ENCODE measurements at places on chromosomes 5 and 9.

DNA sequence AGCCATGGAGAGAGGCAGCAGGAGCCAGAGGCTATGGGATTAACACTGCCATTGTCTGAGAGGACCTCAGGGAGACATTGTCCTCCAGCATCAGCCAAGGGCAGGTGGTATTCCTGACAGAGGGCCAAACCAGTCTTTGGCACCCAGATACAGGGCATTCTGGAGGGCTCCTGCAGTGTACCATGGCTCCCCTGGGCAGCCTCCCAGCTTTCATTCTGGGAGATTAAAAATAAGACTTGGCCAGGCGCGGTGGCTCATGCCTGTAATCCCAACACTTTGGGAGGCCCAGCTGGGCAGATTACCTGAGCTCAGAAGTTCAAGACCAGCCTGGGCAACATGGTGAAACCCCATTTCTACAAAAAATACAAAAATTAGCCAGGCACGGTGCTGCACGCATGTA lies 4.2 kb downstream of the MTAP start:
- DNase-seq: no peak

- no peak for DNase-seq
Measured at GRCh38 chr5:81316571-81316970, 15.2 kb downstream of the ZCCHC9 start.

DNA sequence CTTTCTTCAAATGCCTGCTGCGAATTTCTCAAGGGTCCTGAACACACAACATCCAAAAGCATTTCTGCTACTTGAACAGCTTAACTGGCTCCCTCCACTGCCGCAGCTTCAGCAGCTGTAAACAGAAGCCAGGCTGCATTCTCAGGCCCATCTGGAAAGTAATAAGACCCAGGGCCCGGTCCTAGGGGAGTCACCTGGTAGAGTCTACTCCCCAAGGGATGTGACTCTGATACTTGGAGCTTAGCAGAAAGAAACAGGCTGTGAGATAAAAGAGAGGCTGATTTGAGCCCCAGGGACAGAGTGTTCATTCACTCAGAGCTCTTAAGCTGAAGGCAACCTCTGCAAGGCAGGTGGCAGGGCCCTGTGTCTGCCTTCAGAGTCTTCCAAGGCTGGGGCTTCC lies 356.8 kb downstream of the SPOCK1 start:
- DNase-seq: no peak

DNA sequence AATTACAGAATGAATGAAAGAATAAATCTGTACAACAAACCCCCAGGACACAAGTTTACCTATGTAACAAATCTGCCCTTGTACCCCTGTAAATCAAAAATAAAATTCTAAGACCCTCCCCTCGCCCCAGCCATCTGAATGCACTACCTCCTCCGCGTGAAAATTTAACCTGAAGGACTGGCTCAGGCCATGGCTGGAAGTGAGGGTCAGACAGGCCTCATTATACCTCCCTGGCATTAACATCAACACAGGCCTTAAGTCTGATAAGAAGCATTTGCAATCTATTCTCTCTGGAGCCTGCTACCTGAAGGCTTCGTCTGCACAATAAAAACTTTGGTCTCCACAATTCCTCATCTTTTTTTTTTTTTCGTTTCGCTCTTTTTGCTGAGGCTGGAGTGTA lies 48.7 kb upstream of the TTC39B start:
- DNase-seq: no peak

DNA sequence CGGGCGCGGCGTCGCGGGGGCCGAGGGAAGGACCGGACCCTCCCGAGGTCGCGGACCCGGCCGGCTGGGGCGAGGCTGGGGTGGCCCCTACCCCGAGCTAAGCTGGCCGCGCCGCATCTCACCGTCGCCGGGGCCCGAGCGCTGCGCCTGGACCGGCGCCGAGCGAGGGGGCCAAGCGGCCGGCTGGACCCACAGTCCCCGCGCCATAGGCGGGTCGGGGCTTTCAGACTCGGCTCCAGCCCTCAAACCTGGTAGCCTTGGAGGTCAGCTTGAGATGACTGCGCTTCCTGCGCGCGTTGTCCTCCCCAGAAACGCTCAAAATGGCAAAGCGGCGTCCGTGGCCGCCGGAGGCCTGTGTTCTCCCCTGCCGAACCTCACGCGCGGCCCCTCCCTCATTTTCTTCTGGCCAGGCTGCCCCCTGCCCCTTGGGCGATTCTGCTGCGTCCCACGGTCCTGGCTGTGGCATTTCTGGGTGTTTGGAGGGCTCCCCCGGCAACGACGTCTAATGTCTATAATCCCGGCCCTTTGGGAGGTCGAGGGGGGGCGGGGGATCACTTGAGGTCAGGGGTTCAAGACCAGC lies 8.7 kb upstream of the GRIN1 start:
- DNase-seq: no peak
